NCI-H1417 (cell line): ENCODE measurements at places on chromosomes 11 and 22.

DNA sequence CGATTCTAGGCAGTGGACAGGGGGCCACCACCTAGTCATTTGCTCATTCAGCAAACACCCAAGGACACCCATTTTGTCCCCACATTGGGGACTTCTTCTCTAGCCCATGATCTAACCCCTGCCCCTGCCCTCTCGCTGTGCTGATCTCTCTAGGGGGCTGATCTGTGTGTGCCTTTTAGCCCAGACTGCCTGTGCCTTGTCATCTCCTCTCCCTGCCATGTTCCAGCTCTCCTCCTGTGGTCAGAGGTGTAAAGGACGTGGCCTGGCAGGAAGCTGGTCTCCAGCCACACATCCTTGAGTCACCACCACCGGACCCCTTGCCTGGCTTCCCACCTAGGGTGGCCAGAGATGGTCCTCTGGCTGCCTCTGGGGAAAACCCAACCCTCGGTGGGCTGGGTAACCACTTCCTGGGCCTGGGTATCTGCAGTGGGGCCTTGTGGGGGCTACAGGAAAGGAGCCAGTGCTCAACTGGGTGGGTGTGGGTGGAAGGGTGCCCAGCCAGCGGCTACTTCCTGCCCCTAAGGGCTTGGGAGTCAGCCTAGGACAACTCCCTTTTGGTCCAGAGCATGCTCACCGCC is 1.3 kb downstream of the CTSW start:
- no peak for DNase-seq

DNA sequence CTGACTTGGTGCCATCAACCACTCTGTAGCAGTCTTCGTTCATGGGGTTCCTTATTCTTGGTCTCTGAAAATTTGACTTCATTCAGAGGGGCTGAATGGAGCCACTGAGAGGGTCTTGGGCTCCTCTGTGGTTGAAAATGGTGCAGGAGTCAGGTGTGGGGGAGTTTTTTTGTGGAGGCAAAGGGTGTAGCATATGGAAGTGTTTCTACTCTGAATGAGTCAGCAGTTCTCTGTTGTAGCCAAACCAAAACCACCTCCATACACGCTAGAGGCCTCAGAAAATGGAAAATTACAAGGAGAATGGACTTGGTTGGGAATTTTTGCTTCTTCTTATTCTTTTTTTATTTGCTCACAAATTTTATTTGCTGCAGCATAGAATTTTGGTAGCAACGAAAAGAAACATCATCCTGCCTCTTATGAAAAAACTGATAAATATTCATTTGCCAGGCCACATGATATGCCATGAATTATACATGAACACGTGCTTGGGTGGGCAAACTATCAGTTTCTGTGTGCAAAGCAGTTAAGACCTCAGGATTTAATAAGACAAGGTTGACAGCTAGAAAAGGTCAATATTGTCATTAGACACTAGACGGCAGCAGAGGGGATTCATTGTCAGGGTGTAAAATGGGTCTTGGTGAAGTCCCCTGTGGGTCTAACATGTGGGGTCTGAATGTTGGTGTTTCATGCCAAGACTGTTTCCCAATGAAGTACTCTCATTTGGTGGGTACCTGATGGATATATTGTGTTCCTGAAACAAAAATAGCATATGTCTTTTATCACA is 111.7 kb downstream of the MYO18B start:
- peak; percentile 58 for DNase-seq

- no peak for DNase-seq
Measured at GRCh38 chr11:120261321-120261720, 21.4 kb downstream of the POU2F3 start.

GRCh38 chr11:86606836-86607481 is 65.5 kb downstream of the ME3 start:
- DNase-seq, result no peak

DNA sequence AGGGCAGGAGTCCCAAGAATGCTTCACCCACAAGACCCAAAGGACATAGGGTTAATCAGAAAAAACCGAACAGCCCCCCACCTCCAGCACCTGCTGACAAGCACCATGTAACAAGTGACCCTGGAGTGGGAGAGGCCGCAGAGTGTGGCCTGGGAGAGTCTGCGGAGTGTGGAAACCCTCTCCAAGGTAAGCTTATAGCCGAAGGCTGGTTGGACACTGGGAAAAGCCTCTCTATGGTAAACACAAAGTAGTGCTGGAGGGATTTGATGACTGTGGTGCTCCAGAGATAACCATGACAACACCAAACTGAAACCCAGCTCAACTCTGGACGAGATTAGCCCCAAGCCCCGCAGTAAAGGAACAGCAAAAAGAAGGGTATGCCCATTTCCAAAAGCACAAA is 19.2 kb downstream of the ASCL2 start:
- no peak for DNase-seq

GRCh38 chr22:18057568-18058209 is 20.1 kb upstream of the PEX26 start:
- no peak for DNase-seq

DNA sequence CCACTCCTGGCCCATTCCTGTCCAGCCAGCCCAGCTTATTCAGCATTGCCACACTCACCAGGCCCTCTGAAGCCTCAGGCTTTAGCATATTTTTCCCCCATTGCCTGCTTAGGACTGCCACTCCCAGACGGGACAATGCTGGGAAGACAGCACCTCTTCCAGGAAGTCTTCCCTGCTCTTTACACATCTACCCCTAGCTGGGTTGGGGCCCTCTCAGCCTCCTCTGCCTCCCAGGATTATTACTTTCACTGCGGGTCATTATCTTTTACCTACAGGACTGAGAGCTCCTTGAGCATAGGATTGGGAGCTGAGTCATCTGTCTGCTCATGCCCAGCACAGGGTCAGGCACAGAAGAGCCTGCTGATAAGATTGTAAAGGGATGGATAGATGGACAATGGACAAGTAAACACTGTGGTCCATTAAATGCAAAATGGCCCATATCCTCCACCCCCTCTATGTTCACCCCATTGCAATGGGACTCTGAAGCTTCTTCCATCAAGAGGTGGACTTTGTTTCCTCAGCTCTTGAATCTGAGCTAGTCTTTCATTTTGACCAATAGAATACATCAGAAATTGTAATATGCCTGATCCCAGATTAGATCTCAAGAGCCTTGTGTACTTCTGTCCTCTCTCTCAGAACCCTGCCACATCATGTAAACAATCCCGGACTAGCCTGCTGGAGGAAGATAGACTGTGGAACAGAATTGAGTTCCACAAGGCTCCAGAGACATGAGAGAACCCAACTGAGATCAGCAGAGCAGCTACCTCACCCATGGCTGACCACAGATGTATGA is 32.0 kb upstream of the LRRC32 start:
- DNase-seq, result no peak

DNA sequence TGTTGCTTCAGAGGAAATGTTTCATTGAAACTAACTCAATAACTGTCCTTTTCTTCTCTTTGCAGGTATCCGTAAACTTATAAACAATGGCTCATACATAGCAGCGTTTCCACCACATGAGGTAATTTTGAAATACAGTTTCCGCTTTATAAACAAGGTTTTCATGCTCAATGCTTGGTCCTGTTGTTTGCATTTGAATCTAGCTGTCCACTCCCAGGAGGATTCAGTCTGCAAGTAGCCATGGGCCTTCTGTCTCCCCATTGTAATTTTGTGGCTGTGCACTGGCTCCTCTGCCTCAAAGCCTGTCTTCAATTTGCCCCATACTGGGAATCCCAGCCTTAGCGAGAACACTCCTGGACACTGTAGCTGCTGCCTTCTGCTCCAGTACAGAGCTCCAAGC is 34.7 kb downstream of the MUC15 start:
- DNase-seq, result no peak

GRCh38 chr22:24230911-24231656 is 13.8 kb downstream of the GGT5 start:
- peak; percentile 0 for DNase-seq

GRCh38 chr11:84339796-84340195 is 1053.6 kb upstream of the CCDC90B start:
- no peak for DNase-seq

GRCh38 chr11:489610-490185 is 17.3 kb downstream of the RNH1 start:
- no peak for DNase-seq

- no peak for DNase-seq
Measured at GRCh38 chr22:32695451-32695891, 106.0 kb upstream of the TIMP3 start.

DNA sequence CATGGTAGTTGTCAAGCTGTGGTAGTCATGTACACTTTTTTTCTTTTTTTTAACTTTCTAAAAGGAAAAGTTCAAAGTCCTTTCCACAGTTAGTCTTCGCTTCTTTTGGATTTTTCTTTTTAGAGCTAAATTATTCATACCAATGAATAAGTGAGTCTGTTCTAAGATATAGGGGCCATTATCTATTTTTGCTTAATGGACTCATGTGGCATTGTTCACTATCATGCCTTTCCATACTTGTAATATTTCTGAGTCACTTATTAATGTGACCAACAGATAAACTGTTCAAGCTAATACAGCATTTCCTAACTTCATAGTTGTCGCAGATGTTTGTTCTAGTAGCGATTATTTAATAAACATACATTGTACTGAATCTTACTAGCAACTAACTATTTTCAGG is 8.0 kb upstream of the B3GNT6 start:
- DNase-seq, result no peak

DNA sequence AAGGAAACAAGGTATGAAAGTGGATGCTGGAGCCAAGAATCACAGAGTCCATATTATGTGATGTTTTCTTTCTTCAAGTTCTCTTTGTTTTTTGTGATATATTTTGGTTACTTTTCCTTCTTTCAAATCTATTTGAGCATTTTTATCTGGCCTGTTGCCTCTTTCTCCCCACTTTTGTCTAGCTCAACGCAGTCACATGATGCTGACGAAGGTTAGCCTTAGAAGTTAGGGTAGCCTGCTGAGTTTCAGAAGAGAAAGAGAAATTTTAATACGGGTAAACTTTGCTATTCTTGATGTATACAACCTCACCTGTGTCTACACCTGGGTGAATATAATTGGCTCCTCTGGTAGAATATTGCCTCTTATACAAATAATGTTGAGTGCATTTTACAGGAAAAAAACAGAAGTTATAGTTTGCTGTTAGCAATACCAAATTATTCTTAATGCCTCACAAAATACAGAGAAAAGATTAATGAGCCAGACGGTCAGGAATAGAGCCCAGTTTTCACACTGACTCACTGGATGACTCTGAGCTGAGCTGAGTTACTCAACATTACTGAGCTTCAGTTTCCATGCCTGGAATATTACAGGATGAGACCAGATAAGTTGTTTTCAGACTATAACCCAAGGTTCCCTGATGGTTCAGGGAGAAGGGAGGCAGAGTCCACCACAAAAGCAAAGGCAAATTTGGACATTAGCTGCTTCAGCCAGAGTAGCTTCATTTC is 161.6 kb upstream of the BDNF start:
- DNase-seq, result no peak

GRCh38 chr11:102272047-102272824 is 45.0 kb upstream of the BIRC3 start:
- DNase-seq, result no peak
